ENCODE measurements at places on chromosomes 5 and 9. TPM values are rescaled to one million over a fixed set of nuclear protein-coding genes. Genes with fewer than 3 reads are reported as not detected.

- DNase-seq = no peak
These were observed 59.3 kb downstream of the SNX30 start for GRCh38 chr9:112809906-112810305.

- DNase-seq = no peak
These were observed 46.8 kb downstream of the FREM1 start for GRCh38 chr9:14863402-14863801.

- no peak for DNase-seq
These were observed 43.1 kb upstream of the C6 start for GRCh38 chr5:41256400-41256799.

GRCh38 chr5:147339313-147339712 is 104.5 kb downstream of the STK32A start:
- DNase-seq = no peak

GRCh38 chr5:93058309-93058708 is 522.7 kb downstream of the NR2F1-AS1 start:
- no peak for DNase-seq

DNA sequence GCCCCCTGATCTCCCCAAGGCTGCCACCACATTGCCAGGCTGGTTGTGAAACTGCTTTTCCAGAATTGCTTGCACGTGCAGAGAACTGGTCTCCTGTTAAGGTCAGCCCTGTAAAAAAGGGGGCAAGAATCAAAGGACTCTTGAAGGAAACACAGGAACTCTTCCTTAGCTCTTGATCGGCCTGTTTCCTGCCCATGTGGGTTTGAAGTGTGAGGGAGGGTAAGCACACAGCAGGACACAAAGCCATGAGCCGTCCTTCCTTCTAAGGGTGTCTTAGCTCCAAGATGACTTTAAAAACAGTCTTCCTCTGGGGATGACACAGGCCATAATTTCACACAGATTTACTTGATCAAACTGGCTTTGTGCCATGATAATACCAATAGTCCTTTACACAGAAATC is 36.1 kb downstream of the TEK start:
- DNase-seq = no peak

DNA sequence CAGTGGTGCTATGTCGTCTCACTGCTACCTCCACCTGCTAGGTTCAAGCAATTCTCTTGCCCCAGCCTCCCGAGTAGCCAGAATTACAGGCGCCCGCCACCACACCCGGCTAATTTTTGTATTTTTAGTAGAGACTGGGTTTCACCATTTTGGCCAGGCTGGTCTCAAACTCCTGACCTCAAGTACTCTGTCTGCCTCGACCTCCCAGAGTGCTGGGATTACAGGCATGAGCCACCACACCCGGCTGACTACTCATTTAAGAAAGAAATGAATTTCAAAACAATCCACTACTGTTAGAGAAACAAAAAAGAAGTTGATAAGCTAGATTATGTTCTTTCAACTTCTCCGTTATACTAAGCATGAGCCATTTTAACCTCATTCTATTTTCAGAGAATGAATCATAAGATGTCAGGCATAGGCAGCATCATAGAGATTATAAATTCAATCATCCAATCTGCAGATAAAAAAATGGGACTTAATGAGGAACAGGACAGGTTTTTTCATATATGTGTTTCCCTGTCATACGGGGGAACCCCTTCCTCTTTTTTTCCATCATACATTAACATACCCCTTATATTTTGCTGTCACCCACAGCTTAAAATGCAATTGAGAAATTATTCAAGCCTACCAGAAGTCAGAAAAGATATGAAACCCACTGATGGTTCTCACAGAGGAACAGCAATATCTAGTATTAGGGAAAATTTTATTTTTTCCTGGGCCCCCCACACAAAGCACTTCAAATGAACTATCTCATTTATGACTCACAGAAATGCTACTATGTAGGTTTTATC is 26.5 kb upstream of the ADRB2 start:
- no peak for DNase-seq

GRCh38 chr5:37029436-37029835 is 152.9 kb downstream of the NIPBL start:
- no peak for DNase-seq

- DNase-seq = no peak
These were observed 447.1 kb downstream of the LRRC70 start for GRCh38 chr5:63025679-63026078.

GRCh38 chr9:120718316-120718715 is 4.0 kb upstream of the MEGF9 start:
- DNase-seq = no peak

GRCh38 chr5:73743161-73743560 is 117.2 kb downstream of the ARHGEF28 start:
- no peak for DNase-seq

DNA sequence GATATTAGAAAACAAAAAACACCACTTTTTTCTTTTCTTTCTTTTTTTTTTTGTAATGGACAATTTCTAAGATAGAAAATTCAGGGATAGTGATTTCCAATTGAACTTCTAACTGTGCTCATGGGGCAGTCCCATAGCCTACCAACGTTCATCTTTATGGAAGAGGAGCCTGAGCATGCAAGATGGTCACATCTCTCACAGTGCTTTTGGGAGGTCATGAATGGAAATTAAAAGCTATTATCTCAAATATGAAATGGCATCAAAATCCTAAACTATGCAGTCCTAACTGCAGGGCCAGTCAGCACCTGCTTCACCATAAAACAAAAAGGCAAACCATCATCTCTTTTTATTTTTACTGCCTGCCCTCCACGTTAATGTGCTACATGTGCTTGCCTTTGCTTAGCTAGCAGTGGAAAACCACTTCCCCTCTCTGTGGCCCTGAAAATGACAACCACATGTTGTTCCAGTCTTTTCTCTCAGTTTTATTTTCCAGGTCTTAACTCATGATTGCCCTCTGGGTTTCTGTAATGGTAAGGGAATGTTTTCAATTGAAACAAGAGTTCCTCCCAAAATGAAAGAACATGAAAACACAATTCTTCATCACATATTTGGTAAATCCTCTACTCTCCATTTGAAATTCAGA is 16.7 kb downstream of the IFNB1 start:
- DNase-seq = no peak

GRCh38 chr5:124902097-124902821 is 155.8 kb upstream of the ZNF608 start:
- DNase-seq = no peak

- DNase-seq = no peak
These were observed 1.6 kb downstream of the DEPDC1B start for GRCh38 chr5:60698336-60698735.

DNA sequence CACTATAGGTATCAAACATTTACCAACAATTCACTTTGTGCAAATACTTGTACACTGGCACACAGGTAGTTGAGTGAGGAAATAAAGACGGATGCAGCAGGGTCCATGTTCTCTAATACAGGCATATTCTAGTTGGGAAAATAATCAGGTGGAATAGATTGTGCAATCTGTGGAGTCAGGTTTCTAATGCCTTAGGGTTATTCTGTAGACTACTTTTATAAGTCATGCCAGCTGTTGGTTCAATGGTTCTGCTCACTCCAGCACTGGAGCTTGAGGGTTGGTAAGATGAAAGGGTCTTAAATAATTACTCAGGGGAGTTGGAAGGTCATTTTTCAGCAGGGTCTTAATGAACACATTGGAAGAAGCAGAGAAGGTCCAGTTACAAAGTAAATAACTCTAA is 690.3 kb upstream of the DMAC1 start:
- no peak for DNase-seq

DNA sequence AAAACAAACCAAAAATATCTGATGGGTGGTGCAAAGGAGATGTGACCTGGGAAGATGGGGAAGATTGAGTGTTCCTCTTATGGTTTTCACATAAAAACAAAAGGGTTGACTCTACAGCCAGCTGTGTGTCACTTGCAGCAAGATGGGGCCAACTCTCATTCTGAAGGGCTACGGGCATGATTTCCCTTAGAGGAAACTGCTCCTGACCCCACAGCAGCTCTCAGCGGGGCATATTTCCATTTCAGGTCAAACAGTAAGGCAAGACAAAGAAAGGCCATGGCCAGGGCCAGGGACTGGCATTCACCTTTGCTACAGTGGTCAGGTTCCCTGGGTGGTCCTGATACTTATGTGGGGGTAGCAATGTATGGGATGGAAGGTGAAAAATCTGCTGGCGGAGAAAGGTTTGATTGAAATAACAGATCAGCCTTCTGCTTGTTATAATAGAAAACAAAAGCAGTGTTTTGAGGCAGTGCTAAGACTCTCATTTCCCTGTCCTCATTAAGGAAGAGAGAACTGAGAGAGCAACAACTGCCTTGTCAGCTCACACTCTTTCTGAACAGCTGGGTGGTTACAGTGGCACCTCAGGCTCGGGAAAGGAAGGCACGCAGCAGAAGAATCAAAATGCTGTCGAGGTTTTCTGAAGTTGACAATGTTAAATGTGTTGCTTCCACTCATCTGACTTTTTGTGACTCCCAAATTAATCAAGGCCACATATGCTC is 120.7 kb upstream of the PCA3 start:
- DNase-seq = no peak

DNA sequence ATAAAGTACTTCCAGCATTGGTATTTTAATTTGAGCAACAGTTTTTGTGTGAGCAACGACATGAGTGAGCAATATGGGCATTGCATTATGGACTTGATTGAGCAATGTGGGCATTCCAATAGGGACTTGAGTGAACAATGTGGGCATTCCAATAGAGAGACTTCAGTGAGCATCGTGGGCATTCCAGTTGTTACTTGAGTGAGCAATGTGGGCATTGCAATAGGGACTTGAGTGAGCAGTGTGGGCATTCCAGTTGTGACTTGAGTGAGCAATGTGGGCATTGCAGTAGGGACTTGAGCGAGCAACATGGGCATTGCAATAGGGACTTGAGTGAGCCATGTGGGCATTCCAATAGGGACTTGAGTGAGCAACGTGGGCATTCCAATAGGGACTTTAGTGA is 52.2 kb downstream of the ZCCHC7 start:
- DNase-seq = no peak

- DNase-seq = no peak
These were observed 80.2 kb upstream of the IL12B start for GRCh38 chr5:159410480-159410879.

DNA sequence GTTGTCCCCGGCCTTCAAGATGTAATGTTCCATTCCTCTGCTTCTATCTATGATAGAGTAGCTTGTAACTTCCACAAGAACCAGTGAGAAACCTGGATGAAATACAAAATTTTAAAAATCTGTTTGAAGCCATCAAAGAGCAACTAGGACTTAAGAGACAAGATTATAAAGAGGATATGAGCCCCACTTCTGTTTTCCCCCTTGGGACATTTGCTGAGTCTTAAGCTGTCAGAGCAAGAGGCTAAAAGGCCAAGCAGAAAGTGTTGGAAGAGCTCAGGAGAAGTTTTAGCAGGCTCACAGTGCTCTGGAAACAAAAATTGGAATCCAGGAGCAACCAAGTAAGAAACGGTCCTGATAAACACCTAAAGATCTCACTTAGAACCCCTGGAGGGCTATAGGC is 76.1 kb downstream of the ADRB2 start:
- no peak for DNase-seq

The PCDHGA1 gene
- total RNA-seq = 3.3 TPM

The PCDHGC3 gene
- total RNA-seq = 25.9 TPM

The REXO4 gene
- 16.1 TPM for total RNA-seq

The FCN2 gene
- total RNA-seq = not detected

The CDX1 gene
- 0.34 TPM for total RNA-seq

The FOXD4L6 gene
- not detected for total RNA-seq
